Stimulated activated CD8-positive, alpha-beta memory T cell treated with anti-CD3 and anti-CD28 coated beads, Interleukin-7, amount 100 ng/mL, for 1 hour (primary cell): ENCODE measurements at places on chromosomes 1 and 21.

GRCh38 chr1:224874775-224875174, 54.7 kb upstream of the DNAH14 start:
- no peak for DNase-seq

DNA sequence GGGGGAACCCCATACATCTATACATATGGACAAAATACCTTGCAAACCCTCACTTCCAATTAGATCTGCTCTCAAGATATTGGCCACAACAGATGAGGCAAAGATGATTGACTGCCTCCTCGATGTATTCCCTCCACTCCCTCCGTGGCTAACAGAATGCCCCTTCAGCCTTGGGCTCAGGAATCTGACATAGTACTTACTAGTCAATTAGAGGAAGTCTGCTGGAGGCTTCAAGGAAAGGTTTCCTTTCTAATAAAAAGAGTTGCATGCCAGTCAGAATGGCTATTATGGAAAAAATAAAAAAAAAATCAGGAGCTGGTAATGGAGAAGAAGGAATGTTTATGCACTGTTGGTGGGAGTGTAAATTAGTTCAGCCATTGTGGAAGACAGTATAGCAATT, 90.4 kb upstream of the VAV3 start:
- DNase-seq, result no peak

DNA sequence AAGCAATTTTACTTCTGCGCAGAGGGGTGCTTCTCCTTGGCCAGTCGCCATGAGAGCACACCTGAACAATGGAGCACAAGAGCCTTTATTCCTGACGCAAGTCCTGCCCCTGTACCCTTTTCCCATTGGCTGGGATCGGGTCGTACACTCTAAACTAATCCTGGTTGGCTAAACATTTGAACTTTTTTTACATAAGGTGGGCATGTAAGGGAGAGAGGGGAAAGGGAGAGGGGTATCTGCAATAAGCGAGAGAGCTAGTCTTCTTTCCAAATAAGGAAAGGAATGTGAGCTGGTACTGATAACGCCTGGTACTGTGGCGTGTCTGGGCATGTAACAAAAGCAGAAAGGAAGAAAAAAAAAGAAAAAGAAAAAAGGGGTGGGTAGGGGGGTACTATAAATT, 21.8 kb downstream of the MFSD2A start:
- no peak for DNase-seq

GRCh38 chr1:204280099-204280961, 66.5 kb upstream of the GOLT1A start:
- no peak for DNase-seq

DNA sequence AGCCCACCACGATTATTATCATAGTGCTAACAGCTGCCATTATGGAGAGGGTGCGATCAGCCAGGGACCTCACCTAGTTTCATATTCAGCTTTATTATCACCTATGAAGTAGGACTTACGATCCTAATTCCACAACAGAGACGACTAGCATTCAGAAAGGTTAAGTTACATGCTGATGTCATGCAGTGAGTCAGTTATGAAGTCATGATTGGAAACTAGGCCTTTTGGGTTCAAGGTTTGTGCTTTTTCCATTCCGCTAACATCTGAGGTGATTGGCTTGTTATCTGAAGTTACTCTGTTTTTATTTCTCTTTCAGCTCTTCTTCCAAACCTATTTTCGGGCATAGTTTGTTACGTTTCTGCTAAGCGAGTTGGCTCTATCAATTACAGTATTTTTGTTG, 251.1 kb downstream of the CAMTA1 start:
- no peak for DNase-seq

- no peak for DNase-seq
These were observed 111.4 kb downstream of the ST3GAL3 start for GRCh38 chr1:43818691-43819090.

DNA sequence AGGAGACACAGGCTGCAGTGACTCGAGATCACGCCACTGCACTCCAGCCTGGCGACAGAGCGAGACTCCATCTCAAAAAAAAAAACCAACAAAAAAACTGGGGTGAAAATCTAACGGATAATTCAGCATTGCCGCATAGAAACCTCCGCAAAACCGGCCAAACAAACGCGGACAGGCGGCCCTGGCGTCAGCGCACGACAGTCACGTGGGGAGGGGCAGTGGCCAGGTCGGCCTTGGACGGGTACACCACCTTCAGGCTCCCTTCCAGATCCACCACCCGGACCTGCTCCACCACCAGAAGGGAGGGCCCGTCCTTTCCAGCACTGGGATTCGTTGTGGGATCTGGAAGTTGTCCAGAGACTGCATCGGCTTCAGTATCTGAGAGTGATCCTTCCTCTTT, 8.4 kb downstream of the SMIM1 start:
- DNase-seq, result no peak

- DNase-seq, result no peak
These were observed 98.2 kb downstream of the ZC3H11B start for GRCh38 chr1:219514728-219515127.

GRCh38 chr1:248288391-248288790, 10.6 kb upstream of the OR2T33 start:
- no peak for DNase-seq
